Central memory CD4-positive, alpha-beta T cell (primary cell): ENCODE measurements at places on chromosomes 13 and 19.
A peak's percentile ranks its signal among the peaks of the same experiment; 100 is the strongest.

DNA sequence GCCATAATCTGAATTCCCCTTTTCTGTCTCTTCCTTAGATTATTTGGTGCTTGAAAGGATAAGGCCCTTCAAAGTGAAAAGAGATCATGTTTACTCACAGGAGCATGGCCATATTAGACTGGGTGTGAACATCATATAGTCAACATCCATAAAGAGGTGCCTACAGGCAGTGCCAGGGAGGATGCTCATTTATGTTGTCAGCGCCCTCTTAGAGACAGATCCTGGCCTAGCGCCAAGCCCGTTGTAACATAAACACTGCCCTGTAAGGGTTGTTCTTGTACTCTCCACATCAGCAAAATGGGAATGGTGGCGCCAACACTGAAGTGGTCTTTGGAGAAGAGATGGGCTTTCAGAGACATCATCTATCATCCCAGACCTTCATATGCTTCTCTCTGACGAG, 16.1 kb downstream of the PCDH8 start:
- no peak for DNase-seq

- no peak for DNase-seq
Measured at GRCh38 chr13:104593693-104594092, 1527.5 kb upstream of the SLC10A2 start.

- DNase-seq, result no peak
Measured at GRCh38 chr19:51448411-51449016, 9.7 kb downstream of the SIGLEC8 start.

DNA sequence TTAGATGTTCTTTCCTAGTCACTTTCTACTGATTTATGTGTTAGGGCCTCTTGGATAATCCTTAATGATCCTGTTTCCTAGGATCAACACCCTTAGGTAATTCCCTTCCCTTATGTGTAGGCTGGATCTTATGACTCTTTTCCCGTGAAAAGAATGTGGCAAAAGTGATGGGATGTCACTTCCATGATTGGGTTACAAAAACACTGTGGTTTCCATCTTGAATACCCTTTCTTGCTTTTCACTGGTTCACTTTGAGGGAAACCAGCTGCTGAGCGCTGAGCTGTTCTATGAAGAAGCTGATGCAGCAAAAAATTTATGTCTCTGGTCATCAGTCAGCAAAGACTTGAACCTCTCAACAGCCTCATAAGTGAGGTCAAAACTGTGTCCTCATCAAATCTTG, 609.4 kb downstream of the OLFM4 start:
- DNase-seq, result no peak

GRCh38 chr13:63542770-63543169, 2127.1 kb upstream of the PCDH20 start:
- DNase-seq, result no peak

- no peak for DNase-seq
Measured at GRCh38 chr13:70310396-70311119, 202.3 kb upstream of the KLHL1 start.

- no peak for DNase-seq
Measured at GRCh38 chr19:10132905-10133304, 13.2 kb upstream of the EIF3G start.

DNA sequence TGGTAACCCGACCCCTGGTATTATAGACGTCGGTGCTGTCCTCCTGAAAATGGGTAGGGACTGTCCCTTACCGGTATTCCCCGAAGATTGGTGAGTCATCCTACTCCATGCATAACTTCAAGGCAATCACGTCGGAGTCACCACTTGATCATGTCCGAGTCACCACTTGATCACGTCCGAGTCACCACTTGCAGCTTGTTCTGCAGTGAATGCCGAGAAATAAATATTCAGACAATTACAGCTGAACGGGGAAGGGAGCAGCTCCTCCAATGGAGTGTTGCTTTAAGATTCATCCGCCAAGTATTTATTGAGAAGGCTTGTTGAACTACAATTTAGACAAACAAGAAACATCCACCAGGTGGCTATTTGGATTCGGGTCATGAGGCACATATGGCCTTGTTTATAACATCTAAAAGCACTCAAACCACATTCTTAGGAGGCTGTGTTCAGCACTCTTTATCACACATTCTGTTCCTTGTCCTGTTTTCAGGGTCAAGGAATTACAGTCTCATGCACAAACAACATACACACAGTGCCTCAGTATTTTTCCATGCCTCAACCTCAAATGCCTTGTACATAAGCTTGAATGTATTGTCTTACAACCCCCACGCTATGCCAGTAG, 43.1 kb downstream of the ZNF726 start:
- no peak for DNase-seq

- DNase-seq, result no peak
Measured at GRCh38 chr13:104318121-104318520, 1251.9 kb upstream of the SLC10A2 start.

DNA sequence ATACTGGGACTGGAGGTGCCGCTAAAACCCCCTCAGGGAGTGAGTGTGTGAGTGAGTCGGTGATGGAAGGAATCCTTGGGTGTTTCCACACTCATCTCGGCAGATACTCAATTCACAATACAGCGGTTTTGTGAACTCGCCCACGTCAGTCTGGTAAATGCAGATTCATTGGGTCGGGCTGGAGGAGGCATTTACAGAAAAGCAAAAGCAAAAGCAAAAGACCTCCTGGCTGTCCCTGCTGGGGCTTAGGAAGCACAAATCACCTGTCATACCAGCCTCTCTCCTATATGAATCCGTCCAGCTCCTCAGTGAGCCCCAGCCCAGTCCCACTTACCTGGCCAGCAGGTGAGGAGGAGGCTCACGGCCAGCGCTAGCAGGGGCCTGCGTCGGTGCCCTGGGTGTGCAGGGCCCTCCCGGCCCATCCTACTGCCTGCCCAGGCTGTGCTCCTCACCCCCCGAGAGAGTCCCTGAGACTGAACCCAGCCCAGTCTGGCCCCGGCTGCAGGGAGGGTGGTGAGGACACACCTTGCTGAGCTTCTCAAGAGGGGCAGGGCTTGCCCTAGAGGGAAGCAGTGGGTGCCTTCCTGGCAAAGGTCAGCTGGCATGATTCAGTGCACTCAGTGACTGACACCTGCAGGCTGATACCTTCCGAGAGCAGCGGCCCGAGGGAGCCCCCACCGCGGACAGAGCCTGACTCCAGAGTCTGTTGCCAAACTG, at the start of gene MUC16:
TSS of gene MUC16 (minus strand) at position 475 of the 717 bp plus-strand sequence.
- no peak for DNase-seq

- DNase-seq, result no peak
Measured at GRCh38 chr13:52449331-52450011, 963 bp downstream of the VPS36 start.

GRCh38 chr13:79341202-79341601, 64.9 kb downstream of the RBM26 start:
- no peak for DNase-seq

DNA sequence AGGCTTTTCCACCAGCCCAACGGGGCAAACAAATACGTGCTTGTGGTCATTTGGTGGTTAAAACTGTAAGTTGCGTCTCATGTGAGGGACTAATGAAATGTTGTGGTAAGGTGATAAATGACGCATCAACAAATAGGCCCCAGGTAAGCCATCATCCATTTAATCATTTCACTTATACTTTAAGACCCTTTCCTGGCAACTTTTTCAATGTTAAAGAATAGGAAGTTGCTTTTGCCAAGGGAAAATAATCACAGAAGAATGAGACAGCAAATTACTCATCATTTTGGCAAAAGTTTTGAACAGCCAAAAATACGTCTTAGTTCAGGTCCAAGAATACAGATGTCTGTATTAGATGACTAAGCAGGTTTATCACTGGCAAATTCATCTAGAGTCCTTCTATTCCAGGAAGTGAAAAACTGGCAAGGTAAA, 660.4 kb downstream of the SLITRK1 start:
- no peak for DNase-seq

- DNase-seq, result peak; percentile 81
Measured at GRCh38 chr13:51453207-51453958, 547 bp upstream of the INTS6 start.

- DNase-seq, result no peak
Measured at GRCh38 chr19:22421797-22422196, 349 bp downstream of the ZNF98 start.

DNA sequence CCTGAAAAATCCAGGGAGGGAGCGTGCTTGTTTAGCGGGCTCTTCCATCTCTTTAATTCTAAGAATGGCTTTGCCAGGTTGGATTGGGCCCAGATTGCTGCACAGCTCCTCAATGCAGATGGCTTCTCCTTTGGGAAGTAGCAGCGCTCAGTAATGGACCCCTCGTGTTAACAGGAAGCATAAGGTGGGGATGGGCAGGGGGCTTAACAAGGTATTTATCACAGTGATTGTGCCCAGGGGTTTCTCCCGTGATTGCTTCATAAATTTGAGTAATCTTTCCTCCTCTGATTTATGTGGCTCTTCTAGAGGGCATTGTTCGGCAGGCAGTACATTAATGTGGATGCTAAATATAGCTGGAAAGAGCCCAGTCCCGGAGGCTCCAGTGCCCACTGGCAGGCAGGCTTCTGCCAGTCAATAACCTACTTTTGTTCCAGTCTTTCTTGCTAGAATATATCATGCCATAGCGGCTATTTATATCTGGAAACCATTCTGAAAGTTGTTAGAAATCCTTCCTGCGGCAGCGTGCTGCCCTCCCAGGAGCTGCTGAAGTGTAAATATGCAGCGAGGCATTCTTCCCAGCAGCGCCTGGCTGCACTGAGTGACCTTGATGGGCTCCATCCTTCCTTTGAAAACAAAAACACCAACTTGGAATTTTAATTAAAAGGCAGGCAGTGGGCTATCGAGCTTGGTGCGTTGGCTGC, 65.0 kb downstream of the FGF9 start:
- no peak for DNase-seq

DNA sequence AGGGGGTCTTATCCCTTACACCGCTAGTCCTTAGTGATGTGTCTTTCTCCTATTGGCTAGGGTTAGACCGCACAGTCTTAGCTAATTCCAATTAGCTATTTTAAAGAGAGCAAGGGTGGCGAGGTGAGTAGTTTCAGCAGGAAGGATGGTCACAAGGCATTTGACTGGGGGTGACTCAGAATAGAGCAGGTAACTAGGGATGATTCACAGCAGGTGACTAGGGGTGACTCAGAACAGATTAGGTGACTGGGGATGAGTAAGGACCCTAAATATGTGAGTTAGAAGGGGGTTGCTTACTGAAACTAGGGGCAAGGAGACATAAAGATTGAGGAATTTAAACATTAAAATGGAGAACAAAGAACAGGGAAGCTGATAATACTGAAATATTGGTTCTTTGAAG, 64.3 kb downstream of the ZNF66 start:
- DNase-seq, result no peak

GRCh38 chr19:51466723-51467122, 8.5 kb upstream of the SIGLEC8 start:
- no peak for DNase-seq

DNA sequence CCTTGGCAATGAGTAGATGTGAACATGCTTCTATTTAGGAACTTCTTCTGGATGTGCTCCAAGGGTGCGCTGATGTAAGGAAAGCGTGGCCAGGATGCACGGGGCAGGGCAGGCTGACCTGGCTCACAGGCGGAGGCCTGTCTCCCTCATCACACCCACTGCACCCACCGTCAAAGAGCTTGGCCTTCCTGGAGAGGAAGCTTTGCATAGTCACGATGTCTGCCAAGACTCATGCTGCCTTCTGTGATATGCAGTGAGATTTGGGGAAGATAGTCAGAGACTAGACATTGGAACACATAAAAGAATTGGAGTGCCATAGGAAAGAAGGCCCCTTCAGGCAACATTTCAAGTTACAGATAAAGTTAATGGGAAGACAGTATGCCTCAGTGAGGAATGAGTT, 82.0 kb downstream of the MYO16 start:
- no peak for DNase-seq

GRCh38 chr13:113112893-113113845, 7.6 kb downstream of the F7 start:
- DNase-seq, result no peak

DNA sequence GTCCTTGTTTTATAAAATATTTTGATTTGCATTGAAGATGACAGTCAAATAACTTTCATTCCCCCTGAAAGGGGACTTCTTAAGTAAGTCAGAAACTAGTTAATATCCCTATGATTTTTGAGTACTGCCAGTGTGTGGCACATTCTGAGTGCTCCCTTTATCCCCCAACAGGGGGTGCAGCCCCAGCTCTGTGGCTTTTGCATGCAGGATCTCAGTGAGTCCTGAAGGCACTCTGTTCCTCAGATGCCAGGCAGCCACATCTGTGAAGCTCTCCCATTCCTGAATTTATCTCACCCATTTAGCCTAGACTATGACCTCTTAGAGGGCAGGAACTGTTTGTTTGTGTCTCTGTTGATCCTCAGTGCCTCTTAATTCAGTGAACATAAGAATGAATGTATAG, 123.1 kb downstream of the CDK8 start:
- no peak for DNase-seq

DNA sequence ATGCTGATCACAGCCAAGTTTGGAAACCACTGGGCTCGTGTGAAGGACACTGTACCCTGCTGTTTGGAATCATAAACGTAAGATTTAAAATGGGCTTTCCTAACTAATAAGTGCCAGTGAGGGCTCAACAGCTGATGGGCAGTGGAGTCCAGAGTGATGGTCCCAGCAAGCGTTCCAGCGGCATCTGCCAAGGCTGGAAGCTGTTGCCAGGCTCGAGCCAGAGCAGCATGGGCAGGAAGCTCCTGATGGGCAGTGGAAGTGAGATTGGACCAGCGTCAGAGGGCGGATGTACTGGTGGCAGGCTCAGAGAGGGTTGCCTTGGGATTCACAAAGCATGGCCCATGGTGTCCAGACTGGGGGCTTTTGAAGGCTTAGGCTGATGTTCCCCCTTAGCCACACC, 30.2 kb downstream of the COL4A2 start:
- no peak for DNase-seq

DNA sequence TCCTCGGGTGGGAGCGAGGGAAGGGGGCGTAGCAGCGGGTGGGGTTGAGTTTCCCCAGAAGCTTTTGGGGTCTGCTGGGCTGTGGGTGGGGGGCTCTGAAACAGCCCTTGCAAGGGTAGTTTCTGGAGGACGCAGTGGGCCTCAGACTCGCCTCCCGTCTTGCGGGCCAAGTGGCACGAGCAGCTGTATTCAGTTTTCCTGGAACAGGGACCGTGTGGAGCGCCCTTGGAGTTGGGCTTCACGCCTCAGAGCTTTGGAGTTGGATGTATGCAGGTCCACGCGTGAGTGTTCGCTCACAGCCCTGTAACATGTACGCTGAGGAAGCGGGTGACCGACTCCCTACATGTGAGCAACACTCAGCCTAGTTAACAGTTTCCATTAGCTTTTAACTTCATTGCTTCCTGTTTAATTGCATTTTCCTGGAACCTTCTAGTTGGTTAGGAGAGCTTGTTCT, 603 bp downstream of the TM9SF2 start:
- DNase-seq, result no peak
